ENCODE measurements at places on chromosomes 1 and 21.

- no peak for DNase-seq
Observed at GRCh38 chr1:234313171-234313570, 60.1 kb upstream of the COA6 start.

DNA sequence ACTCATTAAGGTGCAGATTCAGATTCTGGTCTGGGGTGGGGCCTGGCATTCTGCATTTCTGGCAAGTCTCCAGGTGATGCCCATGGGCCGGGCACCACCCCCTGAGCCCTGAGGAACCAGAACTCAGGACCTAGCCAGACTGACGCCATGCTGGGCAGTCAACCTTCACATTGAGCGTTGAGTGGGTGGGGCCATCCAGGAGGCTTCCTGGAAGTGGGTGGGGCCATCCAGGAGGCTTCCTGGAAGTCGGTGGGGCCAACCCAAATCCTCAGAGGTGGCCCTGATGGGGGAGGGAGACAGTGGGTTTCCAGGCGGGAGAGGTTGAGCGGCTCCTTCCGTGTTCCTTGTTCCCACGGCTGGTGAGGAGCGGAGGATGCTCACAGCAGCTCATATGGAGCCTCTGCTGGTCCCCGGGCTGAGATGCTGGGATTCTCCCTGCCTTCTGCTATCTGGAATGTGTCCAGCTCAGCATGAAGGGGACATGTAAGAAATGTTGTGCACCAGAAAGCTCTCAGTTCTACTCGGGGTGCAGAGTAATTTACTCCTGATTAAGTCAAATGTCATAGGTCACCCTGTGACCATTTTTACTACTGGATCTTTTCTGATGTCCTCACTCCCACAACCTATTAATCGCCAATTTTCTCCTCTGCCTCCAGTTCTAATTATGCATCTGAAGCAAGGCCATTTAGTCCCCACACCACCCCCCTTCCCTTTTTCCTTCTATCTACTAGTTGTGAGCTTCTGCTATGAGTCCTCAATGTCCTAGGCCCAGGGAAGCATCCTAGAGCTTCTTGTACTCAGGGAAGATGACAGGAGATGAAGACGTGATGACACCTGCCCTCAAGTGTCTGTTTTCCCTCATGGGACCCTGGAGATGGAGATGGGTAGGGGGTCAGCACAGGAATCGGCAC lies 435.4 kb downstream of the PTPRU start:
- no peak for DNase-seq

- no peak for DNase-seq
Observed at GRCh38 chr1:64061430-64062104, 141.9 kb upstream of the UBE2U start.

DNA sequence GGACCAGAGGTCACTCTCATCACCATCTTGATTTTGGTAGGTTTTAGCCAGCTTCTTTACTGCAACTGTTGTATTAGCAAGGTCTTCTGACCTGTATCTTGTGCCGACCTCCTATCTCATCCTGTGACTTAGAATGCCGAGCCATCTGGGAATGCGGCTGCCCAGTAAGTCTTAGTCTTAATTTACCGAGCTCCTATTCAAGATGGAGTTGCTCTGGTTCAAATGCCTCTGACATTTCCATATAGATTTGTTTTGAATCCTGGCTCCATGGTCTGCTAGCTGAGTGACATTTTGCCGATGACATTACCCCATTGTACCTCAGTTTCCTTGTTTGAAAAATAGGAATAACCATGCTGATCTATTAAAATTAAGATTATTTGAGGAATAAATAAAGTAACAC lies 193.9 kb upstream of the HMCN1 start:
- DNase-seq: no peak

- DNase-seq: no peak
Observed at GRCh38 chr21:38467911-38468310, 30.4 kb downstream of the ERG start.

DNA sequence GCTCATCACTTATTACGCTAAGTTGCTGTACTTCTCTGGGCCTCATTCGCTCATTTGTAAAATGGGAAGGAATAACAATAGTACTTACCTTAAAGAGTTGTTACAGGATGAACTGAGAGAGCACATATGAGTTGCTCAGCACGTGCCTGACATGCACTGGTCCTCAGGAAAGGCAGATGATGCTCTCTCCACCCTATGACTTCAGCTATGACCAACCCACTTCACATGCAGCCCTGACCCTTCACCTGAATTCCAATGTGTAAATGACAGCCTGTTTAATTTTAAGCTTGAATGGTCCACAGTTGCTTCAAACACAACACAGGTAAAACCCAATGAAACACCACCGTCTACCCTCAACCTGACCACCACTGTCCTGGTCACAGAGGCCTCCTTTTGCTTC lies 32.9 kb downstream of the GADD45A start:
- no peak for DNase-seq

GRCh38 chr1:198902655-198903054 lies 263.8 kb downstream of the PTPRC start:
- DNase-seq: no peak

DNA sequence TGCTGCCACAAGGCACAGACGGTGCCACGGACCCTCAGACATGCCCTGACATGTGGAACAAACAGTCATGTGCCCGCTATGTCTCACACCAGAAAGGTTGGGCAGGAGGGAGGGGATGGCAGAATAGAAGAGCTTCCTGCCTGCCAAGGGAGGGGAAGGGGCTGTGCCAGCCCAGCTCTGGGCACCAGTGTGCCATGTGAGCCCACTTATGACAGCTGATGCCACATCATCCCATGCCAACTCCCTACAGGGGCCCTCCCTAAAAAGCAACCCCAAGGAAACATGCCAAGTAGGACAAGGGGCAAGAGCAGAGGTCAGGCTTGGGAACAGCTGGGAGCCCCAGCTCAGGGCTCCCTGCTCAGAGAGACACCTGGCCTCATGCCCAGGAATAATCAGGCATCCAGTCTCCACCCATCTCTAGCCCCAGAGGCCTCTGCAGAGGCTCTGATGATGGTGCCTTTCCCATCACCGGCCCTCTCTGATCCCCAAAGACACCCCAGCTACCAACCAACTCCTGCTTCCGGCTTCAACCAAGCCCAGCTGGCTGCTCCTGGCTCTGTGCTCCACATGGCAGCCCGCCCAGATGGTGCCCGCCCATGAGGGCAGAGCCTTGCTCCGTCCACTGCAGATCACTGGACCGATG lies 10.3 kb downstream of the ADGRB2 start:
- DNase-seq: no peak

GRCh38 chr1:235259133-235259778 lies 68.7 kb downstream of the ARID4B start:
- DNase-seq: peak; percentile 58

DNA sequence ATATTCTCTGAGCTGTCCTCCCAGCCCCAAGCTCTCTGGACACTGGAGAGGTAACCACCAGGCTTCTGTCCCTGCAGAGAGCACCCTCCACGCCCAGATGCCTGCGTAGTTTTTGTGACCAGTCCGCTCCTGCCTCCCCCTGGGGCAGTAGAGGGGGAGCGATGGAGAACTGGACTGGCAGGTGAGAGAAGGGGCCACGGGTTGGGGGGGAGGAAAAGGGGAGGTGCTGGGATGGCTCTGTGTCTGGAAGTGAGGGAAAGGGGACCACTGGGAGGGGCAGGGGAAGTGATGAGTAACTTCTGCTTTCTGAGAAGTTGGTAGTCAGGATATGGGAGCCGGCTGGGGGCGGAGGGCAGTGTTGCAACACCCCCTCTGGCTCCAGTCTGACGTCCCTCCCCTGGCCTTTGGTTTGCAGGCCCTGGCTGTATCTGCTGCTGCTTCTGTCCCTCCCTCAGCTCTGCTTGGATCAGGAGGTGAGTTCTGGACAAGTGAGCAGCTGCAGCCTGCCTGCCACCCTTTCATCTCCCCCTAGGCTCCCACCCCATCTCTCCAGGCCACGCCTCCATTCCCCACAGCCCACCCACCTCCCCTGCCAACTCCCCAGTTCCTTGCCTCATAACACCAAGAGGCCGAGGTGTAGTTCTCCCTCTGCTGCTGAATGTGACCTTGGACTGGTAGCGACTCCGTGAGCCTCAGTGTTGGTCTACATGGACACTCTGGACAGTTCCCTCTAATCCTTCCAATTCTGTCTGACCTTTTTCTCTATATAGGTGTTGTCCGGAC lies 3.1 kb downstream of the ADAMTSL4 start:
- DNase-seq: no peak

GRCh38 chr1:11561740-11562139 lies 82.8 kb downstream of the DISP3 start:
- DNase-seq: no peak

DNA sequence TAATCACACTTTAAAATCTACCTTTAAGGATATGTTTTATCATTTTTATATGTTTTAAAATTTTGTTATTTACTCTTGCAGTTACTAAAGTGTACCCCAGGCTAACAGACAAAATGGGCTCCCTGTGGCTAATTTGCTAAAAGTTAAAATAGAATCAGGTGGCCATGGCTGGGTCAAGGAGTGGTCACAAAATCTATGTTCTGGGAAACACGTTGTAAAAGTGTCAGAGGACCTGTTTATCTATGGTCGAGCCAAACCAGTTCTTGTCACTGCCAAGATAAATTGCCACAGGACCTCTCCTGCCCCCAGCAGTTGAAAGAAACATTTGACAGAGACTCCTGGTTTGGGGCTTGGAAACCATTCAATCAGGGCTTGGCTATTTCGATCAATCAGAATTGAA lies 21.2 kb upstream of the TTLL7 start:
- no peak for DNase-seq

DNA sequence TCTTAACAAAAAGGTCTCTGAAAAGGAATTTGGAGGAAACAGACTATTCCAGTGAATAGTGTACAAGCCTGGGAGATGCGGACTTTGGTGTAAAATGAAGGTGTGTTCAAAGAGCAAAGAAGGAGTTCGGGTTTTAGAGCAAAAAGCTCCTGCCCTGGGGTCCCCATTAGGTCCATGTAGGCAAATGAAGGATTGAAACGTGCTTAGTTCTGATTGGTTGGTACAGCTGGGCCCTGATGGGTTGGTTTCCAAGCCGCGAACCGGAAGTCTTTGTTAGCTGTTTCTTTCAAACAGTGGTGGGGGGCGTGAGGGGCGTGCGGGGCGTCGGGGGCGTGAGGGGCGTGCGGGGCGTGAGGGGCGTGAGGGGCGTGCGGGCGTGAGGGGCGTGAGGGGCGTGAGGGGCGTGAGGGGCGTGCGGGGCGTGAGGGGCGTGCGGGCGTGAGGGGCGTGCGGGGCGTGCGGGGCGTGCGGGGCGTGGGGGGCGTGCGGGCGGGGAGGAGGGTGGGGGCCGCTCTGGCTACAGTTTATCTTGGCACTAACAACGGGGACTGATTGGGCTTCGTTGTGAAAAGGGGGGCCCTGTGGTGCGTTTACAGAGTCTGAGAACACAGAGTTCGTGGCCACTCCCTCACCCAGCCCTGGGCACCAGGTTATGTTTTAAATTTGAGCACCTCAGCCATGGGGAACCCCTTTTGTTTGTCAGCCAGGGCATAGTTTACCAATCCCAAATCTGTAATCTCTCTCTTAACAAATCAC lies 29.4 kb downstream of the LRRC3 start:
- no peak for DNase-seq

DNA sequence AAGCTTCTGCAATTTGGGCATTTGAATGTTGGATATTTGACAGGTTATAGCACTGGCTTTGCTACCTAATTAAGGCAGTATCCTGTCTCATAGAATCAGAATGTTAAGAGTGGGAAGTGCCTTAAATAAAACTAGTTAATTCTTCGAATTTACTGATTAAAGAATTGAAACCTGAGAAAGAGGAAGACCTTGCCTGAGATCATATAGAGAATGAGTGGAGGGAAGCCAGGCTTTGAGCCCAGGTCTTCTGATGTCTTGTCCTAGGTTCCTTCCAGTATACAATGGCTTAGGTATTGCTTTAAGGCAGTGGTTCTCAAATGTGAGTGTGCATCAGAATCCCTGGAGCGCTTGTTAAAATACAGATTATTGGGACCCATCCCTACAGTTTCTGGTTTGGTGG lies 20.9 kb upstream of the SH3BGRL3 start:
- no peak for DNase-seq

- DNase-seq: no peak
Observed at GRCh38 chr1:155305881-155306391, 2.7 kb upstream of the FDPS start.

DNA sequence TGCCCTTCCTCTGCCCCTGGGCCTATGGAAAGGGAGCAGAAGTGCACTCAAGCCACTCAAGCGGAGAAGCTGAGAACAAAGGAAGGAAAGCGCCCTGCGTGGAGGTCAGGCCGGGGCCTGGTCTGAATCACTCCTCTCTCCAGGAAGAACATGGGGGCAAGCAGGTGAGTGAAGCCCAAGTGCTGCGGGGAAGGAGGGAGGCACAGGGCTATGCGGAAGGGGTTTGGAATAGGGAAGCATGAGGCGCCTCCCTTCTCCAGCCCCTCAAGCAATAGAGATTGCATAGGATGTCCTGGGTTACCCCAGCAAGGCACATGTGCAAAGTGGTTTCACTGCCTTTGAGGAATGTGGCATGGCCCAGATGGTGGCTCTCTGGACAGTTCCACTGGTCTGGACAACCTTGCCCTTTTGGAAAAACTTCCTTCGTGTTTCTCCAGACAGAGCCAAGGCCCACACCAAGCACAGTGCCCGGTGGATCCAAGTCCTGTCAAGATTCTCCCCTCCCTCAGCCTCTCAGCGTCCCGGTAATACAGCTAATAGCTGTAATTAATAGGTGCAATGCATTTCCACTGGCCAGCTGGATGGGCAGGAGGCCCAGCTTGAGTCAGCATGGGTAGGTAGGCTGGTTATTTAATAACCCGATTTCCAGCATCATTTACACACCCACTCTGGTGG lies 13.7 kb downstream of the BLACAT1 start:
- DNase-seq: no peak

GRCh38 chr1:23214640-23215039 lies 2.7 kb downstream of the HTR1D start:
- no peak for DNase-seq

DNA sequence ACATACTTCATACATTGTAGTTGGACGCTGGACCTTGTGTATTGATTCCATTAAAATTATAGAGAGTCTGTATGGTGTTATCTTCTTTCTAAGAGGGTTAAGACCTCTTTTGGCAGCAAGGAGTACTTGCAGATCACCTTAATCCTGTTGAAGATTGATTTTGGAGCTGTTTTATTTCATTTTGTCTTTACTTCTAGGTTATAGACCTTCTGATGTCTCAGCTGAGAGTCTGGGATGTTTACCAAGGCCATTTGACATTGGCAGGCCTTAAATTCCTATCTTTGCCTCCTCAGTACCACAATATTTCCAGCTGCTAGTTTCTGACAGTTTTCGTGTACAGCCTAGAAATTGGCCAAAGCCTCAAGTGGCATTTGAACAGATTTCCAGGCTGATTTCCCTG lies 338.0 kb downstream of the LMO4 start:
- DNase-seq: no peak

DNA sequence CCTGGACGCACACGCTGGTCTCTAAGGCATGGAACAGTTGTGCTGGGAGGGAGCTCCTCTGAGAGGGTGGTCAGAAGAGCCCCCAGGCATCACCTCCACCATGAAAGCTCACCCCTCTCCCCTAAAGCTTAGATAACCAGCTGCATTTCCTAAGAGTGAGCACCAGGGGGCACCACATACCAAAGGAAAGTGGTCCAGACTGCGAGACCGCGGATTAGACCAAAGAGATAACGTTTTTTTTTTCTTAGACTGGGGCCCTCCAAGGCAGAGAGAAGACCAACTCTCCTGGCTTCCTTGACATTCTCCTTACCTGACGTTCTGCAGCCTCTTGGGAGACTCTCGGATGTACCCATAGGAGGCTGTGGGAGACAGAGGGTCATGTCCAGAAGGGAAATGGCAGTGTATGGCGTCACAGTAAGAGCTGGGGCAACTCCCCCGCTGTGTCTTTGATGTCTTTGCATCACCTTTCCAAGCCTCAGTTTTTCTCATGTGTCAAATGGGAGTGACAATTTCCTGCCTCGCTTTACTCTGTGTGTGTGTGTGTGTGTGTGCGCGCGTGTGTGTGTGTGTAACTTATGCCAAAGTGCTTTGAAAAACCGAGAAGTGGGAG lies 12.3 kb upstream of the IFNLR1 start:
- peak; percentile 81 for DNase-seq

Data from GM12865 (cell line).